ENCODE measurements at places on chromosomes 11 and 22.

- DNase-seq, result no peak
These were observed 46.6 kb upstream of the TENM4 start for GRCh38 chr11:79487412-79487811.

- no peak for DNase-seq
These were observed 16.0 kb downstream of the CALCA start for GRCh38 chr11:14956111-14956510.

GRCh38 chr11:6095798-6096197 is 11.7 kb upstream of the OR56B4 start:
- DNase-seq, result no peak

- no peak for DNase-seq
These were observed 110.1 kb downstream of the CCDC81 start for GRCh38 chr11:86484795-86485166.
